ENCODE measurements at places on chromosomes 7 and 10. TPM values are rescaled to one million over a fixed set of nuclear protein-coding genes. Genes with fewer than 3 reads are reported as not detected.
A peak's percentile ranks its signal among the peaks of the same experiment; 100 is the strongest.

- DNase-seq: peak; percentile 90
Observed at GRCh38 chr7:44980393-44981034, 1.7 kb upstream of the MYO1G start.

The ZP3 gene
- total RNA-seq: 11.8 TPM

- DNase-seq: no peak
Observed at GRCh38 chr10:12455766-12456165, 106.4 kb downstream of the CAMK1D start.

DNA sequence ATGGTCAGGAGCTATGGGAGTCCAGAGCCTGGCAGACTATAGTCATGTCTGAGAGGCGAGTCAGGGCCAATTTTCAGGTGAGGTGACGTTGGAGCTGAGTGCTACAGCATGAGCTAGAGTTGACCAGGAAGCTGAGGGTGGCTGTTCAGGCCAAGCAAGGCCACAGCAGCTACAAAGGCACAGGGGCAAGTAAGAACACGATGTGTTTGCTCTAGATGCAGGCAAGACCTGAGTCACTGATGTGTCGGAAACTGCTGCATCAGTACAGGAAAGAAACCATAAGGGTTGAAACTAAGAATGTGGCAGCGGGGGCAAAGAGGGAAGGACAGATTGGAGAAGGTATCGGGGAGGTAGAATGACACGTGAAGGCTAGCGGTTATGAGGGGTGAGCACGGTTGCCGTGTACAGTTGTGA, 11.8 kb upstream of the RRP12 start:
- peak; percentile 79 for DNase-seq

The GPR26 gene
- not detected for total RNA-seq

- no peak for DNase-seq
Observed at GRCh38 chr10:132690401-132690800, 95.5 kb downstream of the NKX6-2 start.

GRCh38 chr7:2851497-2851896, 7.4 kb upstream of the GNA12 start:
- DNase-seq: peak; percentile 43

The MMP21 gene
- not detected for total RNA-seq

DNA sequence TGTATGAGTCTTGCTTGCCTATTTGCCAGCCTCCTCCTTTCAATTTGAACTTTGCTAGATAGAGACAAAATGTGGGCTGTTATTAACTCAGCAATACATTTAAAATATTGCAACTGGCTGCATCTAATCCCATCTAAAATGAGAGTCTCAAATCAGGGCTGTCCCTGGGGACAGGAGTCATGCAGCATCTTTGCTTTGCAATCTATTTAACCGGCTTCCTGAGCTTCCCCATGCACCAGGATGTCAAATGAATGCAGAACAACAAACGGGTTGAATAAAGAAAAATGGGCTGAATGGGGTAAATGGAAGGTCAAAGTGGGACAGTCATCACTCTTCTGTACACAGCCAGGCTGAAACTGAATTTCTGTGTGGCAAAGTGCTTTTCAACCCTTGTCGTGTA, 89.2 kb downstream of the AOAH start:
- no peak for DNase-seq

The ECD gene
- total RNA-seq: 32.8 TPM

DNA sequence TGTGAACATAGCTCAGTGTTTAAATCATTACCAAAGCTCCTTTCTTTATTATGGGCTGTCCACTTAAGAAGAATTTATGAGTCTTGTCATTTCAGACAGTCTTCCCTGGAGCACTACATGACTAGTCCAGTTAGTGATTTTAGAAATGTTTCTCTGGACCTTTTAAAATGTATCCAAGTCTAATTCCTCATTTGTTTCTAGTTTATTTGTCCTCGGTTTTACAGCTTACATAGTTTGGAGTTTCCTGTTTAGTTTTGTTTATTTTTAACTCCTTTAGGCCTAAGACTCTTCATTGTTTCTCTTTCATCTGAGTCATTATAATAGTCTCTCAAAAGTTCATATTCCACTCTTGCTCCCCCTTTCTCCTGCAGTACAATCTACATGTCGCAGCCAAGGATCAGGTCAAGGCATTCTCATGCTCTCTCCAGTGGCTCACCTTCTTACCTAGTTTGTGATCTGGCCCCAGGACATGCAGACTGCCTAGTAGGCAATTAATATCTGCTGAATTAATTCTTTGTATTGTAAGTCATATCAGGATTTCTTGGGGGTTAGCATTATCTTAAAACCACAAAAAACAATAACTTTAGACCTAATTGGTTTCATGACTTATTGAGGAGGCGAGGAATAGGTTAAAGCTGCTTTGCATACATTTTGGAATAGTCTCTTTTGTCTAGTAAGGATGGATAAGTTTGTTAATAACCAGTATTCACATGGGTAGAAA, 93.8 kb downstream of the MAPK8 start:
- DNase-seq: no peak

The NUTM2E gene
- not detected for total RNA-seq

DNA sequence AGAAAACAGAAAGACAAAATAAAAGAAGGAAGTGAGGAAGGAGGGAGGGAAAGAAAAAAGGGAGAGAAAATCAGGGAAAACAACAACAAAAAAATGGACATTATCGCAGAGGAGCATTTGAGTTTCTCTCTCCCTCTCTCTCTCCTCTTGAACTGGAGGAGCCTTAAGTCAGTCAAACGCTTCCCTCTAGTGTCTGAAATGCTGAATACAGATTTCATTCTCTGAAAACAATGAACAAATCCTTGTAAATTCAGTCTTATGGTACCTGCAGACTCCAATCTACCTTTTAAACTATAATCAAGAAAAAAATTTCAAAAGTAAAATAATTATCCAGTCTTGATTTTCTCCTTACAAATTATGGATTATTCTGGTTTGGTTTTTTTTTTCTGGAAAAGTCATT, 89.2 kb upstream of the PFKP start:
- DNase-seq: no peak

The HOGA1 gene
- not detected for total RNA-seq

GRCh38 chr10:98880971-98881370, 354.7 kb downstream of the HPSE2 start:
- DNase-seq: no peak

The FAM241B gene
- total RNA-seq: 10.9 TPM

DNA sequence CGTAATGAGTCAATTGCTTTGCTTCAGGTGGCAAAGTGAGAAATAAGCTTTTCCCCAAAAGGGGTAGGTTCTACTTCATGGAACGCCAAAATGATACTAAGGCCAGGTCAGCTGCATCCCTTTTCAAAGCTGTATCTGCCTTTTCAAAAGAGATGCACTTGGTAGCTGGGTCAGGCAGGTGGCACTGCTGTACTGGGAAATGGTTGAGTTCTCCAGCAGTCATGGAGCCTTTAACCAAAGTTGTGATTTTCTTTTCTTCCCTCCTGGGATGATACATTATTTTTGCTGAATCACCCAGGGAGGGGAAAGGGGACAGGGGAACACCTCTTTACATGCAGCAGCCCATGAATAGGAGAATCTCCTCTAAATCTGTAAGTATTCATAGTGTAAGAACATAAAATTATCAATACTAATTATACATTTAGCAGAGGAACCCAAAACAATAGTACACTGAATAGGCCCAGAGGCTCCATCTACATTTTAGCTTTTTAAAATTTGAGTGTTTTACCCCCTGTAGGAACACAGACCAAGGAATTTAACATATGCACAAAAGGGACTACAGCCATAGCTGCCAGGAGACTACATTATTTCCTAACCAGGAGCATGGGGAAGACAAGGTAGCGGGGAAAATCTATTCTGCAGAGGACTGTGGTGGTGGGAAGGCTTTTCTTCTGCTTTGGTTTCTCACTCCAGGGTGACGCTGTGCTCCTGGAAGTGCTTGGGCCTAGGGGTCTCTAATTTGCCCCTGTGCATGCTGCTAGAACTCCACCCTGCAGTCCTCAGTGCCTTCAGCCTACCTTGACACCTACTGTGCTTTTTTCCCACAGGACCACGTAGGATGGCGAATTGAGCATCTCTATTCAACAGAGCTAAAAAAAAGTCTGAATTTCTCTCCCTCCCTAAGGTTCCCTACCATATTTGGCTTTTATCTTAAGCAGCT, 6.4 kb upstream of the GPR22 start:
- peak; percentile 37 for DNase-seq

DNA sequence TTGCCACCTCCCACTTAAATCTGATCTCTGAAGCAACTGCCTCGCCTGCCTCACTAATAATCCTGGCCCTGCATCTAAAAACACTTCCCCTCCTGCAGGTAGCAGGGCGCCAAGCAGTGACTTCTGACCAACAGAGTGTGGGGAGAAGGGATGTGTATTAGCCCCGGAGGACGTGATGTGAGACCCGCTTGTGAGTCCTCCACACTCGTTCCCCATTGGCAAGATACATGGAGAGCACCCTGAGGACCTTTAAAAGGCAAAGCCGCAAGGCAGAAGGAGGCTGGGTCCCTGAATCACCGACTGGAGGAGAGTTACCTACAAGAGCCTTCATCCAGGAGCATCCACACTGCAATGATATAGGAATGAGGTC, 6.1 kb upstream of the PILRA start:
- DNase-seq: no peak

DNA sequence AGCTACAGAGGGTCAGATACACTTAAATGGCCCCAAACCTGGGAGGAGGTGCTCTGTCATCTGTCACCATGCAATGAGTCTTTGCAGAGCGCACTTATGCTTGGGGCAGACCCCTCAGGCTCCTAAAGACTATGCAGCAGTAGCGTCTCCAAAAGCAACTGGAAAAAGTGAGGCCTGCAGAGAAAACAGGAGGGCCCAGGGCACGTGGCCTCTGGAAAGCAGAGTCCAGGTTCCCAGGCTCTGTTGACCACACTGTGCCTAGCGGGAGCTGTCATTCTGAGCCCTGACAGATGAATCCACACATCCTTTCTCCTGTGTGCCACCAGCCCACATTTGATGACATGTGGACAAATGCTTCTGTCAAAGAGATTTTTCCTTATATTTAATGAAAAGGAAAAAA, 66.4 kb downstream of the MINDY4 start:
- DNase-seq: no peak

DNA sequence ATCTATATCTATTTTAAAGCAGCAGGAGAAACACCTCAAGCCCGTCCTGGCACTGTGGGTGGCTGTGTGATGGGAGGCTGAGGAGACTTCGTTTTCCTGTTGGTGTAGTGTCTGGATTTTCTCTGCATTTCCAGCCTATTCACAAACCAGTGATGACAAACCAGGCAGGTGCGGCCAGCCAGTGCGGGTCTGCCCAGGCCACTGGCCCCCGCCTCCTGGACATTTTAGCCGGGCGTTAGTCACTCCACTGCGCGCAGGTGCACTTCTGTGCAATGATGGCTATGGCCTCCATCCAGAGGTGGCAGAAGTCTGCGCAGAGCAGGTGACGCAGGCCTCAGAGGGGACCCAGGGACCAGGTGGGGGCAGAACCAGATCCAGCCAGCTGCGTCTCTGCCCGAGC, 64.9 kb upstream of the PITRM1 start:
- DNase-seq: no peak

The SNX10 gene
- 41.8 TPM for total RNA-seq

DNA sequence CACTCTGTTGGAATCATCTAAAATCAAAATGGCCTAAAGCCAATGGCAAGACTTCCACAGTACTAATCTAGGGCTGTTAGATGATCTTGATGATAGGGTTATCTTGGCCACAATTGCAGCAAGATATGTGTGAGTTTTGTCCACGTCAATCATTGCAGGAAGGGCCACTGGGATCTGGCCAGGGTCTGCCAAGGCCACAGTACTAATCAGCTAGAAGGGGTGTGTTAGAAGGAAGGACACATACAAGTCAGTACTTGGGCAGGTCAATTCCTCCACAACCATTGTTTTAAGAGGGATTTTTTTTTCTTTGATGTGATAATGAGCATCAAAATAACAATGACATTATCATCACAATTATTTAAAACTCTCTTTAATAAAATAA, 1.6 kb downstream of the LMOD2 start:
- DNase-seq: no peak

- DNase-seq: no peak
Observed at GRCh38 chr7:139960157-139960556, 102.6 kb downstream of the PARP12 start.

- DNase-seq: no peak
Observed at GRCh38 chr7:21373031-21373430, 54.9 kb upstream of the SP4 start.

The HOXA1 gene
- total RNA-seq: 0.69 TPM

DNA sequence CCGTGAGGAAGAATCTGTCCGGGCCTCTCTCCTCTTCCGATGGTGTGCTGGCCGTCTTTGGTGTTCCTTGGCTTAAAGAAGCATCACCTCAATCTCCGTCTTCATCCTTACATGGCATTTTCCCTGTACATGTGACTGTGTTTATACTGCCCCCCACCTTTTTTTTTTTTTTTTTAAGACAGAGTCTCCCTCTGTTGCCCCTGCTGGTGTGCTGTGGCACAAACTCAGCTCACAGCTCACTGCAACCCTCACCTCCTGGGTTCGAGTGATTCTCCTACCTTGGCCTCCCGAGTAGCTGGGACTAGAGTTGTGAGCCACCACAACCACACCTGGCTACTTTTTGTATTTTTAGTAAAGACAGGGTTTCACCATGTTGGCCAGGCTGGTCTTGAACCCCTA, 121.9 kb upstream of the C7orf33 start:
- no peak for DNase-seq

DNA sequence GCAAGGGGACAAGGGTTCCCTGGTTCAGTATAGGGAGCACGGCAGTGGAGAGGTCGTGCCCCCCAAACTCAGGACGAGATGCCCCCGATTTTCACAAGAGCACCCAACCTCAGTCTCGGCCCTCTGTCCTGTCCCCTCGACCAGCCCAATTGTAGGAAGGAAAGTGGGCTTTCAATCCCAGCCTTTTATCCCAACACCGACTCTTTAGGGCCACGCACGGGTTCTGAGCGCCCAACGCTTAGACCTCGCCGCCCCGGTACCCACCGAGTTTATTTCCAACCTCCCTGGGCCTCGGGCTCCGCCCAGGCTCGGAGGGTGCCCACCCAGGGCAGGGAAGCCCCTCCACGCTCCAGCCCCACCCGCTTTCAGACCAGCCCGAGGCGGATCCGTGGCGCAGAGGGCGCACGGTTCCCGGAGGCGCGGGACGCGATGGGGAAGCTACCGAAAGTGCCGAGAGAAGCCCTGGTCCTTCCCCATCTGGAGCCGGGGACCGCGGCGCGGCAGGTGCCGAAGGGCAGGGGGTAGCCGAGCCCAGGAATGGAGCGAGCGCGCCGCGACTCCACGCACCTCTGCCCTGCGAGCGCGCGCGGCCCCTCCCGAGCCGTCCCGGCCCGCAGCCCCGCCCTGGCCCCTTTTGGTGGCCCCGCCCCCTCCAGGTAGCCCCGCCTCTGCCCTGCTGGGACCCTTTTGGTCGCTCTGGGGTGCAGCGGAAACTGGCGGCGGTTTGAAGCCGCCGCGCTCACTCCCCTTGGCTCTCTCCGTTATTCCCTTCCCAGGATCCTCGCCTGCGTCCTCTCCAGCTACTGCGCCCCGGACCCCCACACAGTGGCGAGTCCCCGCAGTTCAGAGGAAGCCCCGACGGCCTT, 20.4 kb downstream of the GRID2IP start:
- DNase-seq: peak; percentile 68

The DCLRE1C gene
- total RNA-seq: 22.9 TPM

The DPY19L1 gene
- 7.6 TPM for total RNA-seq

DNA sequence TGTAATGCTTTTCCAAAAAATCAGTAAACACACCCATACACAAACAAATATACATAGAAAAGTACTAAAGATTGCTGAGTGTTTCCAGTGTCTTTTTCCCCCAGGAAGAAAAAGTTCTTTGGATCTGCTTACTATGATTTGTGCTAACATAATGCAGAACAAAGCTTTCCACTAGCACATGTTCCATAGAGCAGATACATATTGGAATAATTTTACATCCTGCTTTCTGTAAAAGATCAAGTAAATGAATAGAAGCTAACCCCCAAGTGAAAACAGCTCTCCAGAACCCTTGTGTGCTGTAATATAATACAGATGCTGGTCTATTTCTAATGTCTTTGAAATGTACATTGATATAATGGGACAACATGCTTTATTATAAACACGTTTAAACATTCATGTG, 125.5 kb downstream of the PON1 start:
- no peak for DNase-seq

All from activated T-cell treated with anti-CD3 and anti-CD28 coated beads, Interleukin-2, amount 50 U/mL, for 72 hours (primary cell).